CD8-positive, alpha-beta memory T cell (primary cell): ENCODE measurements at places on chromosomes 2 and 18.

- DNase-seq, result no peak
These were observed 71.9 kb upstream of the GALNT5 start for GRCh38 chr2:157185476-157186227.

DNA sequence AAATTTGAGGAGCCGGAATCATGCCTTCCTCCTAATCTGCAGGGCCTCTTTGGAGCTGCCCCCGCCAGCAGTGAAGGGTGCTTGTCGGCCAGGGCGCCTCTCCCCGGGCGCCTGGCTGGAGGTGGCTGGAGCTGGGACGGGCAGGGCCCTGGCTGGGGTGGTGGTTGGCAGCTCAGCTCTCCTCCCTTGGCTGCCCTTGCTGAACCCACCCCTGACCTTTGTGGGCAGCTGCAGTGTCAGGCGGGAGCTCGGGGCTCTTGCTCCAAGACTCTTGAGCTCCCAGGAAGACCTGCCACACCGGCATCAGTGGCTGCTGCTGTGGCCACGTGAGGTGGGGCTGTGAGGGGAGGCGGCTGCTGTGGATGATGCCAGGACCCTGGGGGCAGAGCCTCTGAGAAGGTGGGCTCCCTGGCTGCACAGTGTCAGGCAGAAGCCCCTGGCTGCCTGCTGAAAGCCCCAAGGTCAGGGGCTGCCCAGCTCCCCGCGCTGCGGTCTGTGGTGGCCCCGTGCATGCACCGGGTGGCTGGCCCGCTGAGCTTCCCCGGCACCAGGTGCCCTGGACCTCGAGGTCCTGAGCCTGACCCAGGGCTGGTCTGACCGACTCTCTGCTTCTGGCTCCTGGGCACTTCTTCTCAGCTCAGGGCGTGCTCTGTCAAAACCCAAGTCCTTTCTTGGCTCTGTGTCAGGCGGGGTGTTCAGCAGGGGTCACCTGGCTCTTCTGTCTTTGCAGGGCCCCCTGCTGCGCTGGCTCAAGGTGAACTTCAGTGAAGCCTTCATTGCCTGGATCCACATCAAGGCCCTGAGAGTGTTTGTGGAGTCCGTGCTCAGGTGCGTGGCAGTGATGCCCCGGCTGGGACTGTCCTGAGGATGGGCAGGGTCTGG lies 34.5 kb downstream of the PDIA6 start:
- DNase-seq, result no peak

- no peak for DNase-seq
These were observed 60.0 kb upstream of the NPAS2 start for GRCh38 chr2:100759901-100760300.

- no peak for DNase-seq
These were observed 101.2 kb downstream of the MCFD2 start for GRCh38 chr2:46814160-46814961.

- DNase-seq, result no peak
These were observed 452.5 kb upstream of the SALL3 start for GRCh38 chr18:78526923-78527711.

DNA sequence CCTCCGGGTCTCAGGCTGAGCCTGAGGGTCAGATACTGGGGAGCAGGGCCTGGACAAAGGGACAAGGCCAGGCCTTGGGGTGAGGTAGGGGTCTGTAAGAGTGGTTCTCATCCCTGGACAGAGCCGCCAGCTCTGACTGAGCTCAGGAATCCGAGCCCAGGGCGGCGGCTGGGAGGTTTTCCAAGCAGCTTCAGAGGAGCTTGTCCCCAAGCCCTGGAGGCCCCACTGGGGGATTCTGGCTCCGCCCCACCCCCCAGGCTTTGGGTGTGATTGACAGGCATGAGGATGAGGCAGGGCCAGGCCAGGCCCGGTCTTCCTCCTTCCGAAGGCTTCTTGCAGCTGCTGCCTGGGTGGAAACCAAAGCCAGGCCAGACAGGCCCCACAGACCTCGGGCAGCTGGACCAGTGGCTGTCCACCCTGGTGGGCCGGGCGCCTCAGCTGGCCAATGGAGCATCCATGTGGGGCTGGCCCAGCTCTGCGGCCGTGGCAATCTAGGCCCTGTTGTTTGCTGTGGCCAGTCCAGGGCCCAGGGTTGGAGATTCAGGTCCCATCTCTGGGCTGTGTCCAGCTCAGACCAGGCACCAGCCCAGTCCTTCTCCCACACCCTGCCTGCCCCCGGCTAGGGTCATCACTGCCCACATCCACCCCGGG lies 23.1 kb upstream of the GPC1 start:
- DNase-seq, result no peak

GRCh38 chr2:39587168-39587567 lies 78.5 kb upstream of the TMEM178A start:
- no peak for DNase-seq

GRCh38 chr2:150020937-150021673 lies 433.5 kb upstream of the MMADHC start:
- no peak for DNase-seq

DNA sequence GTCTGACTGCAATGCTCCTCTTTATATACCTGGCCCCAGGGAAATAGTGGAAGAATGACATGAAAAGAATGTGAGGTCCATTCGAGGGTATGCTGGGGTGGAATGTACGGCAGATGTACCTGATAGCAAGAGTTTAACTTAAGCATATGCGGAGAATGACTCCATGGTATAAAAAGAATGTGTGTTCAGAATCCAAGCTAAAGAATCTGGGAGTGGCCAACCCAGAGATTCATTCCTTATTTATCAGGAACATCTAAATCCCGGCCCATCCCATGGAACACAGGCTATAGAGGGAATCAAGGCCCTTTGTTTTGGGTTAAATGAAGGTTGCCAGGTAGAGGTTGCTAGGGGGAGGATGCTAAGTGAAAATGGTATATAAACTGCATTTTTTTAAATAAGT lies 150.0 kb downstream of the ZNF385B start:
- no peak for DNase-seq

GRCh38 chr2:10398496-10398895 lies 49.6 kb downstream of the ODC1 start:
- no peak for DNase-seq

DNA sequence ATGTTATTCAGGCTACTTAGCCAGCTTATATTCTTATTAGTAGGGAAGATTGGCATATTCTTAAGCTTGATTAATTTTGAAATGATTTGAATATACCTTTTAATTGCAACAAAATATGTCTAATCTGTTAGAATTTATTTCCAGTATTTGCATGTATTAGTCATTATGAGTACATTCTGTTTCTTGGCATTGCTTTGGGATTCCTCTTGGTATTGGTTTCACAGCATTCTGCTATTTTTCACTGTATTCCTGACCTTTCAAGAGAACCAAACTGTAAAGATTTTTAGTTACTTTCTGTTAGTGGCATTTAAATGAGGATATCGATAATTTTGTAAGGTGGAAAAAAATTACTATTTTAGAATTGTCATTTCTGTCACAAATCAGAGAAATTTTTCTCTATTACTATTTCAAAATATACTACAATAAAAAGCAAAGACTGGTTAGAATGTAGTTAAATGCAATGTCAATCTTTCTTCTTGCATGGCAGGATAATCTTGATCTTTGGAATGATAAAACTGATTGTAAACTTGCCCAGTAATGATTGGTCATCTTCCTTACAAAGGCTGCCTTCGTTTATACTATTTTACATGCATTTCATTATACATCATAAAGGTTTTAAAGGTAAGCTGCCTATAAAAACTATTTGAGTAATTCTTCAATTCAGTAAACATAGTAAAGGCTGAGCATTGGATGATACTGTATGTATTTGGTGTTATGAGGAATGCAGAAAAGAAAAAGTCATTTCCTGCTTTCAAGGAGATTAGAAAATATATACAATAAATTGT lies 86.1 kb downstream of the SLC4A10 start:
- DNase-seq, result no peak

- no peak for DNase-seq
These were observed 105.5 kb downstream of the COLEC12 start for GRCh38 chr18:394987-395362.

- DNase-seq, result no peak
These were observed 26.7 kb downstream of the LPIN1 start for GRCh38 chr2:11773111-11773510.

DNA sequence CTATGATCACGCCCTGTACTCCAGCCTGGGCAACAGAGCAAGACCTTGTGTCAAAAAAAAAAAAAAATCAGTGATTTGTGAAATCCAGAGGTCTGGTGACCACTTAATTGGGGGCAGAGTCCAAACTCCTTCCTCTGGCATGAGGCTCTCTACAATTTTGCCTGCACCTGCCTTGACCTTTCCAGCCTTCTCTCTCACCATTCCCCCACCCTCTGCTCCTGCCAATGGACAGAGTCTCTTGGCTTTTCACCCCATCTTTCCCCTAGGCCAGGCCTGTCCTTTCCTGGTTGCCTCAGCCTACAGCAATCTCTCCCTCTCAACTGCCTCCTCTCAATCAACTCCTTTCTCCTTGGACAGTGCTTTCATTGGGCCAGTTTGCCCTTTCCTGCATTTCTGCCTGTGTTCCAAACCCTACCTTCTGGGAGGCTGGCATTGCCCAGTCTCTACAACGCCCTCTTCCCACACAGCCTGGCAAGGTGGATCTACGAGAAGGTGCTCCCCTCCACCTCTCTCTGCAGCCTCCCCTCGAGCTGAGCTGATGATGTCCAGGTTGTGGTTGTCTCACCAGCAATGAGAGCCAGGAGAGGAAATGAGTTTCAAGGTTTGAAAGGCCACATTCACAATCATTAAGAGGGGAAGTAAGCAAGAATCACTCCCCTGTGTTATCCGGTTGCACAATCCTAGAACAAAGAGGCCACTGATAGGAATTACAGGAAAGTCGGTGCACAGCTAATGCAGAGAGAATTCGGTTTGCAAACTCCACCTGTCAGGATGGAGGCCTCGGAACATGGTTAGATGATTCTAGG lies 39.5 kb upstream of the NPAS2 start:
- DNase-seq, result no peak

DNA sequence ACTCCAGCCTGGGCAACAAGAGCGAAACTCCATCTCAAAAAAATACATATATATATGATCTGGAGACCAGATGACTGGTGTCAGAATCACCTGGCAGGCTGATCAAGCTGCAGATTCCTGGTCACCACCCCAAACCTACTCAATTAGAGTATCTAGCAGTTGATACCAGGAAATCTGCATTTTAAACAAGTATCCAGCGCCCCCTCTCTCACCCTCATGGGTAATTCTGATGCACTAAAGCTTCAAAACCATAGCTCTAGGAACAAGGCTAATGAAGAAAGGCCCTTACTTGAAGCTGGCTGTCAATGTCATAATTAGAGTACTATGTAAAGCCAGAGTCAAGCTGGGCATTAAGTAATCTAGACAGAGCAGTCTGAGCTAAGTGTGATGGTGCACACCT lies 25.0 kb upstream of the PCBP1 start:
- DNase-seq, result no peak

DNA sequence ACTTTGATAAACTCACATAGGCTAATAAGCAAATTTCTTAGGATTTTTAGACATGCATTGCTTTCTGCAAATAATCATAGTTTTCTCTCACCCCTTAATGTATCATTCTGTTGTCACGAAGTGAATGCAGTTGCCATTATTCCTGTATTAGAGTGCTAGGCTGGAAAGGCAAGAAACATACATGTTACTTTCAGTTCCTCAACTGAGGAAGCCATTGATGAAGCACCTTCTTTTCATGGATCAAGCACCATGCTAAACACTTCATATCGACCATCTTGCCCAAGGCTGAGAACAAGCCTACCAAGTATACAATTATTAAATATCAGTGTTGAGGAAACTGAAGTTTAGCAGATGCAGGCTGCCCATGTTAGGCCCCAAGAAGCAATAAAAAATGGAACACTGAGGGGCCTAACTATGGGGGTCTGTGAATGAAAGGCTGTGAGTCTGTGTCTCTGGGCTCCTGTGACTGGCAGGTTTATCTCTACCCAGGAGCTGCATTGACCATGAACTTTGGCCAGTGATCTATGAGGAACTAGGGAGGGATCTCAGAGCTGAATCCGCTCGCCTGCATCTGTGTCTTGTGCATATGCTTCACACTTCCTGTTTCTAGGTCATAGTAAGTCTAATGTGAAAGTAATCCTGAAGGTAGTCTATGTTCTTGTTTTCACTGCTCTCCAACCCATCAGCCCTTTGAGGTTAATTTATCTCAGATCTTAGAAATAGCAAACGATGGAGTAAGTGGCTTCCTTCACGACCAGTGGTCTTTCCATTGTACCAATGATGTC lies 16.0 kb upstream of the TSPYL6 start:
- no peak for DNase-seq

DNA sequence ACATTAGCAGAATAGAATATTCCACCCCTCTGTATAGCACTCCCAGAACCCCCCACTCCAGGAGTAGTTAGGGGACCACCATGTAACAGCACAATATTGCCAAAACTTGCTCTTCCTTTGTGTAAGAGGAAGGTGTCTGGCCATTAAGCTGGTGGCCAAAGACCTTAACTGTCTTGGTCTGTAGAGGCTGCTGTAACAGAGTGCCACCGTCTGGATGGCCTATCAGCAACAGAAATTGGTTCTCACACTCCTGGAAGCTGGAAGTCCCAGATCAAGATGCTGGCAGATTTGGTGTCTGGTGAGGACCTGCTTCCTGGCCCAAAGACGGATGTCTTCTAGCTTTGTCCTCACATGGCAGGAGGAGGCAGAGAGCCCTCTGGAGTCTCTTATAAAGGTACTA lies 61.6 kb upstream of the TGFA start:
- DNase-seq, result no peak

DNA sequence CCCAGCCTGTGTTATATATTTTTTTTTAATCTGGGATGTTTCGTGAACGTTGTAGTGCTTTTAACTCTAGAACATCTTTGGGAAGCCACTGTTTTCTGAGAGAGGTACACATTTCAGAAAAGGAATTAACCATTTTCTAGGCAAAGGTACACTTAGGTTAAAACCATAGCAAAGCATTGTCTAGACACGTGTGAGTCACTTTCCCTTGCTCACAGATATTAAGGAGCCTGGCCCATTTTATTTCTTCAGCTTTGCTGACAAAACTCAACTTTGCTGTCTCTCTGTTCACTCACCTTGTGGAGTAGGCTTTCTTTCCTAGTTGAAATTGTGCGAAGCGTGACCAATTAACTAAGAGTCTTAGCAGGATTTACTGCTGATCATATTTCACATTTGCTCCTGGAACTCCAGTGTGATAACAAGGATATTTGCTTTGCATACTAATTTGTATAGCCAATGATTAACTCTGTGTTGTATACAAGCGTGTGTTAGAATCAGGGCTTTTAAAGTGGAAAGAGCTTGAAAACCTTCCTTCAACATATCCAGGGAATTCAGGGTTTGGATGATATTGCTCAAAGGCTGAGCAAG lies 215.0 kb upstream of the AGAP1 start:
- DNase-seq, result no peak

GRCh38 chr2:42128721-42129486 lies 40.2 kb upstream of the EML4 start:
- DNase-seq, result no peak
